ENCODE measurements at places on chromosomes 6 and 20.

GRCh38 chr20:62772990-62773844, 23.1 kb upstream of the MRGBP start:
- DNase-seq: no peak

DNA sequence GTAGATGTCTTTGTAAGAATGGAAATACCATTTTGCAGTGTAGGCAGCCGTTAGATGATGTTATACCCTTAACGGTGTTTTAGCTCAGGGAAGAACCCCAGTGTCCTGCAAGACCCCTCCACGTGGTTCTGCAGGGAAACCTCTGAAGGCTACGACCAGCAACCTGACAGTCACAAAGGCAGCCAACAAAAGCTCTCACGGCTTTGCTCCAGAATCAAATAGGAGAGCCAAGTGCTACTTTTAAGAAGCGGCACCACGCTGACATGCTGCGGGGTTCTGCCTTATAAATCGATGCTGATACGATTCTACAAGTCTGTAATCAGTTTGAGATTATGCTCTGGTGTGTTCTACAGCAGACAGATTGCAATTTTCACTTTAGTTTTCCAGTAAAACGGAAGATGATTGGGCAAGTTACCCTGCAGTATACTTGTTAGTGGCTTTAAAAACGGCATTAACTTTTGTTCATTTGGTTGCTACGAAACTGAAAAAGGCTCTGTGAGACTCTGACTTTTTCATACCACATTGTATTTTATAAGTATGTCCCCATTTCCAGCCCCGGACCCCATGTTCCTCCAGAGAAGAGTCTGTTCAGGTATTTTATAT, 312.9 kb downstream of the SAMD5 start:
- DNase-seq: no peak

GRCh38 chr6:31007694-31008093, 2.6 kb upstream of the MUC22 start:
- no peak for DNase-seq

DNA sequence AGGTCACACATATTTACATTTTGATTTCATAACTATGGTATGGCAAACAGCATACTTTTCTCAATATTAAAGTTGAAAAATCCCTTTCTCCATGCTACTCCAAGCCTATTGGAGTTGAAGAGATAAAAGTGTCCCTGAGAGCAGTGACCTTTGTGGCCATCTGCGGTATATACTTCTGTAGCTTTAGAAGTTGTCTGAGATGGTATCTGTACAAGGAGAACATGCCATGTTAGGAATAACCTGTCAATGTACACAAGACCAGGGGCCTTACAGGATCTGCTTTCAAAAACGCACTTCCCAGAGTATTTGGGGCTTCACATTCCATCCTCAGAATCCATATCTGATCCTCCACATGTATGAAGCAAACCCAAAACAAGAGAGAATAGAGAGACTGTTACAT, 226.7 kb downstream of the MEI4 start:
- no peak for DNase-seq
